Muscle of back (tissue), 13 donors: ENCODE measurements at places on chromosomes 12 and 14. TPM values are rescaled to one million over a fixed set of nuclear protein-coding genes. Genes with fewer than 3 reads are reported as not detected.

The MAX gene
- polyA plus RNA-seq, result 45.4 TPM

The RGS6 gene
- polyA plus RNA-seq, result 6.8 TPM

The GNB3 gene
- 40.0 TPM for polyA plus RNA-seq

GRCh38 chr12:79071498-79071897 lies 206.9 kb downstream of the SYT1 start:
- no peak for DNase-seq

GRCh38 chr12:112664569-112664968 lies 127.0 kb upstream of the RPH3A start:
- peak; percentile 16 for DNase-seq

DNA sequence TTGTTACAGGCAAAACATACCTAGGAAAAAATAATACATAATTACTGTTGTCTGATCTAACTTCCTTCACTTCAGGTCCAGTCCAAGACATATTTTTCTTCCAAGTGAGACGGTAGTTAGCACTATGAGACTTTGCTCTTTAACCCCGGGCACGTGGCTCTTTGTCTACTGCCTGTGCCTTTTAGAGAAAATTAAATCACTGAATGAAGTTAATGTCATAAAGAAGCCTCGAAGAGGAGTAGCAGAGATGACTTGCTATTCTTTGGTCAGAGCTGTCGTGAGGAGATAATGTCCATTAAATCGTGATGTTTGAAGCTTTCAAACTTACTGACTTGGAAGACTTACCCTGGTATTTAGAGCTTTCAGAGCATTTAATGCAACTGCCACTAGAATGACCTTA lies 8.7 kb downstream of the TESPA1 start:
- DNase-seq, result no peak

- peak; percentile 27 for DNase-seq
These were observed 50.9 kb upstream of the PPFIA2 start for GRCh38 chr12:81809829-81810595.

DNA sequence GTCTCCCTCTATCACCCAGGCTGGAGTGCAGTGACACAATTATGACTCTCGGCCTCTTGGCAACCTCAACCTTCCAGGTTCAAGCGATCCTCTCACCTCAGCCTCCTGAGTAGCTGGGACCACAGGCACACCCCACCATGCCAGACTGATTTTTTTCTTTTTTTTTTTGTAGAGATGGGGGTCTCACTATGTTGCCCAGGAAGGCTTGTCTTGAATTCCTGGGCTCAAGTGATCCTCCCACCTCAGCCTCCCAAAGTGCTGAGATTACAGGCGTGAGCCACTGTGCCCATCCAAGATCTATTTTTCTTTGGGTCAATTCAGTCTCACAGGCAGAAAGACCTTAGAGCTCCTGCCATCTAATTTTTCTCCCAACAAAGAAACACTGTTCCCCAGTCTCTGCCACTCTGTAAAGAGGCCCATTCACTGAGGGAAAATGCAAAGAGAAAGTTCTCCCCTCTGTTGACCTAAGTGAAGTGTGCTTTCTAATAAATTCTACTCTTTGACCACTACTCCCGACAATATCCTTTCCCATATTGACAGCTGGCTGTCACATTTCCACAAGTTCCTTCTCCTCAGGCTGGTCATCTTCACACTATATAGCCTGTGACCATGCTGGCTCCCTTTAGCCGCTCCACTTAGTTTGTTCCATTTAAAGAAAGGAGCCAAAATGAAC lies 23.3 kb downstream of the TMED8 start:
- DNase-seq, result no peak

- peak; percentile 75 for DNase-seq
These were observed 13.8 kb upstream of the SLC38A2 start for GRCh38 chr12:46386360-46386867.

DNA sequence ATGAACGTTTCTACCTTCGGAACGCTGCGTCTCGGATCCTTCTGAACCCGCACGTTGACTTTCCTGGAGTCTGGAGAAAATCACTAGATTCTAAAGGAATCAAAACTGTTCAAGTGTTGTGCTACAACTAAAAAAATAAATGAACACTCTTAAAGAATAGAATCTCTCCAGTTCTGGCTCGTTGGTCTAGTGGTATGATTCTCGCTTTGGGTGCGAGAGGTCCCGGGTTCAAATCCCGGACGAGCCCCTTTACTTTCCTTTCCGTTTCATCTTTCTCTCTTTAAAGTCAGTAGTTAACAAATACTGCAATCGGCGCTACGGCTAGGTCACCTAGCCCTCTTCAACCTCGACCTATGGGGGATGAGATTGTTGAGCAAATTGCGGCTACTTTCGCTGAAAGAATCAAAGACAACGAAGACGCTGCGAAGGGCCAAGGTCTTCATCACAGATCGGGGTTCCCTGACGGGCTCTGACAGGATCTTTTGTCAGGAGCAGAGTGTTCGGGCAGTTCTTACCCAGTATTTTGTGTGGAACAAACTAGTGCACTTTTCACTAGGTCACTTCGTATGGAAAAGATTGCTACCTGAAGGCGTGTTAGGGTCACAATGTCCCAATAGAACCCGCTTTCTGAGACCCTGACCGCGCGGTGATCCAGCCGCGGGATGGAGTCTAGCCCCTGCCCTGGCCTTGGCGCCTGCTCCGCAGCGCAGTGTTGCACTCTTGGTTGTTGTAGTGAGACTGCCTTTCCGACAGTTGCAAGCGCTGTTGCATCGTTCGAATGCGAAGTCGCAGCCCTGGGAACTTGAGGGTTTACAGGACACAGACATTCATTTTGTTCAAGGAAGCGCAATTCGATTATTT lies 8.4 kb downstream of the OR6S1 start:
- DNase-seq, result peak; percentile 62
